ENCODE measurements at places on chromosomes 2 and 18.

- no peak for DNase-seq
These were observed 10.9 kb downstream of the TMEM87B start for GRCh38 chr2:112065966-112066365.

- no peak for DNase-seq
These were observed 24.8 kb downstream of the FBLN7 start for GRCh38 chr2:112162956-112163355.

DNA sequence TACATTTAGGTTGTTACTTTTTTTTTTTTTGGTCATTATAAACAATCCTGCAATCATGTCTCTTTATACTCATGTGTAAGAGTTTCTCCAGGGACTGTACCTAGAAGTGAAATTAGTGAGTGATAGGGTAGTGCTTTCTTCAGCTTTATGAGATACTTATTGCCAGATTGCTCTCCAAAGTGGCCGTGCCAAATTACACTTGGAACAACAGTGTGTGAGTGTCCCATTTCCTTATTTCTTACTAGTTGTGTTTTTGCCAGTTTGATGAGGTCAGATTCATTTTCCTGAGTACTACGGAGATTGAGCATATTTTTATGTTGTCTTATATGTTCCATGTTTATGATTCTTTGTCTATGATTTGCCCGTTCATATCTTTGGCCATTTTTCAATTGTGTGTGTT is 39.2 kb downstream of the GALNT1 start:
- DNase-seq, result no peak

- DNase-seq, result no peak
These were observed 3.9 kb upstream of the TRIB2 start for GRCh38 chr2:12712881-12713280.

DNA sequence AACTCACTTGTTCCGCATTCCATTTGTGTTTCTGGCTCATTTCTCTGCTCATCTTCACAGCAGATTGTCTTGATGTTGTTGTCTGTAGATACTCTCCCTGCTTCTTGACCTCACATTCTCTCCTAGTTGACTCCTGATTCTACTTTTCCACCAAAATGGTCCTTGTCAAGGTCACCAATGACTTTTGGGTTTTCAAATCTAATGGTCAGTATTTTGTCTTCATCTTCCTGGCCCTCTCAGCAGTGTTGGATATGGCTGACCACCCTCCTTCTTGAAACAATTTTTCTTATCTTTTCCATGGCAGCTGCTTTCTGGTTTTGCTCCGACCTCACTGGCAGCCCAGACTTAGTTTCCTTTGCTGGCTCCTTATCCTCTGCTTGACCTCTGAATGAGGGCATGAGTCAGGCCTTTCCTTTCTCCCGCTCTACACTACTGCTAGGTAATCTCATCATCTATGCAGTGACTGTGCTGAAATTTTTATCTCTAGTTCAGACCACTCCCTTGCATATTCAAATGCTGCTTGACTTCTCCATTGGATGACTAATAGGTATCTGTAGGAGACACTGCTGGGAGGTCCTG is 386.6 kb upstream of the SPRED2 start:
- no peak for DNase-seq

DNA sequence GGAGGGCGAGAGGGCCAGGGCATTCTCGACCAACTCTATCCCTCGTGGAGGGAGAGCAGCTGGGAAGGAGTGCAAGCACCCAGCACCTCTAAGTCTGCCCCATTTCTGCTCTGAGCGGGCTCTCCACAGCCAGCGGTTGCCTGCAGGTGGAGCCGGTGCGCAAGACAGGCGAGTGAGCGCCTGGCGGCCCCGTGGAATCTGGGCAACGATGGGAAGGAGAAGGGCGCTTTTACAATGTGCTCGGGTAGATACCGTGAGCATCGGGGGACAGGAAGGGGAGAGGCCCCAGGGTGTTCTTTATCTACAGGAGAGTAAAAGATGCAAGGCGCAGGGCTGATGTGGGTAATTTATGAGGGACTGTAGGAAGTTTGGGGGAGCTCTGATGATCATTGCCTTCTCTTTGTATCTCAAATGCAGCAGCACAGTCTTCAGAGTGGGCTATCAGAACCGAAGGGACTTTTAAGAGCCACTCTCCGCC is 867 bp upstream of the TTL start:
- DNase-seq, result peak; percentile 84

DNA sequence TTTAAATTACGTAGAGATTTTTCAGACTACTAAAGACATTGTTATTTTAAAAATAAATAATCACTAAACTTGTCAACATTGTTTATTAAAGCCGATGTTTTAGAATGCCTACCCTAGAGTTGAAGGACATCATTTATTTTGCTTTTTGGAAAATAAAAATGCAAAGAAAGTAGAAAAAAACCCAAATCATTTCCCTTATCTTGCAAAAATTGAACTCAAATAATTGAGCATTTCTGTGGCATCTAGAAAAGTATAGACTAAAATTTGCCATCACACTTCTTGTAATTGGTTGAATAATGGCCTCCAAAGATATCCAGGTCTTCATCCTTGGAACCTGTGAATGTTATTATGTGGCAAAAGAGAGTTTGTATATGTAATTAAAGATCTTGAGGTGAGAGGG is 9.7 kb upstream of the NEDD4L start:
- DNase-seq, result no peak

- DNase-seq, result no peak
These were observed 82.8 kb downstream of the SMAD2 start for GRCh38 chr18:47847635-47848034.

DNA sequence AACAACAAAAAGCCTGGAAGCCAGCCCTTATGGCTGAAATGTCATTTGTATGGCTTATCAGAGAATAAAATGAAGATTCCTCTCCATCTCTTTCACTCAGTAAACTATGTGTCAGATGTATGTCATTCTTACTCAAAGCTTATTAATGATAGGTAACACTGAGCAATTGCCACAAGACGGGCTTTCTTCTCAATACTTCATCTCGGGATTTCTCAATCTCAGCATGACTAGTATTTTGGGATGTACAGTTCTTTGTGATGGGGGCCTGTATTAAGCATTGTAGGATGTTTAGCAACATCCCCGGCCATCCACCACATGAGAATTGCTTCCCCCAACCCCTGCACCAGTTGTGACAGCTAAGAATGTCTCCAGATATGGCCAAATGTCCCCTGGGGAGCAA is 80.2 kb downstream of the MREG start:
- peak; percentile 72 for DNase-seq

DNA sequence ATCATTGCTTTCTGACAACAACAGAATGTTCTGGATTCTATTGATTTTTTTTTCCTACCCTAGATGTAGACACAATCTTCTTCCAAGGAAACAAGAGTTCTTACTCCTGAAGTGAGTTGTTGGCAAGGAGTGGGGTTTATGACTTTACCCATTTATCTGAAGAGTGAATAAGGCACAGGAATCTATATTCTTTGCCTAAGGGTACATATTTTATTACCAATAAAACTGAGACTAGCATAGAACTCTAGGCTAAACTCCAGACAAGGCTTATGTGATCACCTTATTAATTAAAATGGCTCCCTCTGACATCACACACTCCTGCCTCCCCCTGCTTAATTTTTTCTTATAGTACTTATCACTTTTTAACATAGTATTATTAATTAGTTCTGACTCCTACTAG is 47.6 kb downstream of the C18orf54 start:
- no peak for DNase-seq

GRCh38 chr18:73824671-73825070 is 323.0 kb downstream of the FBXO15 start:
- no peak for DNase-seq

DNA sequence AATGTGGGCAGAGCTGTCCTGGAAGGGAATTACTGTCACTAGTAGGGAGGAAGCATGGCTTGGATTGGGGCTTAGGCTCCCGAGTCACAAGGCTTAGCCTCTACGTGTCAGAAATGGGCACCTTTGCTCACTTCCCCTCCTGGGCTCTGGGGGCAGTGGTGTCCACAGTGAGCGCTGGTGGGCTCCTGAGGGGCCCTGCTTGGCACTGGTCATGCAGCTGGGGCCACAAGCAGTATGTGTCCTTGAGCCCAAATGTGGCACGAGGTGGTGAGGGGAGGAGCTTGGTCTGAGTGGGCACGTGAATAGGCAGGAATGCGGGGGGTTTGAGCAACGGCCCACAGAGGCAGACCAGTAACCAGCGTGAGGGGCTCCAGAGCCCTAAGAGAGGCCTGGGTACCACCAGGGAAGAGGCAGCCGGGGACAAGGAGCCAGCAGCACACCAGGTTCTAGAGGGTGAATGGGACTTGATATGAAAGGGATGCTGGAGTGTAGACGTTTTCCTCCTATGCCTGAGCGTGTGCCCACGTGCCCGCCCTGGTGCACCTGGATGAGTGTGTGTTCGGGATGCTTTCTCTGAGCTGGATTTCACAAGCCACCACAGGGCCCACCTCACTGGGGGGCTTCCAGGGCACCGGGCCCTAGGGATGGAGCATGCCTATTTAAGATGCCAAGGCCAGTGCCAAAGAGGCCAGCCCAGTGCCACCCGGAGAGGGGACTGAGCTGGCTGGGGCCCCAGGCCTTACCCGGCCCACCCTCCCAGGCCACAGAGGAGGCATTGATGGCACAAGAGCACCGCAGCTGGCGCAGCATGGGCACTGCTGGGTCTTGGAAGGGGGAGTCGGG is 22.8 kb upstream of the PTMA start:
- no peak for DNase-seq

DNA sequence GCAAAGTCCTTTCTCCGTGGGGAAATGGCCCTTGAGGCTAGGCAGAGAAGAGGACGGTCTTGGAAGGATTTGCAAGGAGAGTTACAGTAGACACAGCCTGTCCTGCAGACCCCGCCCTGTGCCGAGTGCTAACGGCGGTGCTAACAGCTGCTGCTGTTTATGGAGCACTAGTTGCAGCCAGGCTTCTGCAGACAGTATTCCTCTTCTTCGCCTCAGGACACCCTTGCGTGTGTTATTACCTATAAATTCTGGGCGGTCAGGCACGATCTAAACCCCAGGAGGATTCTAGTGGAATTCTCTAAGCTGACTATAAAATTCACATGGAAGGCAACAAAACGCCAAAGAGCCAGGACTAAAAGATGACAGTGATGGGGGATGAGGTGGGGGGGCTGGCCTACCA is 139.8 kb downstream of the GLI2 start:
- DNase-seq, result no peak

DNA sequence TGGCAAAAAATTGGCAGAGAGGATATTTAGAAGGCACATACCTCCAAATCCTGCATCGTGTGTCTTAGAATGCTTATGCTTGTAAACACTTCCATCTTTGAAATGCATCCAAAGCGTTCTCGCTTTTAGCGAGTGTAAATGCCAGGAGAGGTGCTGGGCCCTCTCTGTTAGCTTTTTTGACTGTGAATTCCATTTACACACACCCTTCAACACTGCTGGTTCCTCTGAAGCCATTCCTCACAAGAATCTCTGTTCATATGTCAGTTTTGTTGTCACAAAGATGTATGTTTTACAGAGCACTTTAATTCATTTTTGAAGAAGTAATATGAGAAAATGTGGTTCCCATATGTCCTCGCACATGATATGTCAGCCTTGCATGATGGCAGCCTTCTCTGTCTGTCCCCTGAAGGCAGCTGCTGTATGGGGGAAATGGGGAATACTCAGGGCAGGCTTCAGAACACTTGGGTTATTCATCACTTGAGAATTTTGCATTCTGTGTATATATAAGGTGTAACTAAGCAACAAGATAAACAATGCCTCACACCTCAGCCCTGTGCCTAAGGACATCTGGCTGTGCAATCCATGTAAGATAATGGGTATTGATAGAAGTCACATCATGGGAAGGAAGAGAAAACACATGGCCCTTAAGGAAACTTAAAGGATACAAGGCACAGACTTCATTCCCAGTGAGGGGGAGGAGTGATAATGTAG is 52.3 kb downstream of the RAB27B start:
- no peak for DNase-seq

GRCh38 chr18:48799724-48800315 is 150.9 kb downstream of the SMAD7 start:
- DNase-seq, result no peak

DNA sequence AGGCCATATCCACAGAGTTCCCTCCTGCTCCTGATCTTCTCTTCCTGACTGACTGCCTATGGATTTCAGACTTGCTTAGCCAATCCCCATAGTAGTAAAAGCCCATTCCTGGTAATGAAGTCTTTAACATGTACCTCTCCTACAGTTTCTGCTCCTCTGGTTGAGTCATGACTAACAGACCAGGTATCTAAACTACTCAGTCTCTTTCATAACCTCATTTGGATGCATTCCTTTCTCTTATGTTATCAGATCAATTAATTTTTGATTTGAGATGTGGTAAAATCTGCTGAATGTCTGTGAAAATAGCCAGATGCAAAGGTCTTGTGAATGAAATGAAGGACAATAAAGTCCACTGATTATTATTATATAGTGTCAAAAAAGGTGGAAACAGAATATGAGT is 198.0 kb downstream of the NBAS start:
- DNase-seq, result no peak

GRCh38 chr2:163734881-163735684 is 725 bp downstream of the FIGN start:
- no peak for DNase-seq

- DNase-seq, result no peak
These were observed 115.2 kb downstream of the ROCK1 start for GRCh38 chr18:20996418-20996817.

GRCh38 chr2:26017464-26018183 is 16.3 kb upstream of the RAB10 start:
- DNase-seq, result no peak

DNA sequence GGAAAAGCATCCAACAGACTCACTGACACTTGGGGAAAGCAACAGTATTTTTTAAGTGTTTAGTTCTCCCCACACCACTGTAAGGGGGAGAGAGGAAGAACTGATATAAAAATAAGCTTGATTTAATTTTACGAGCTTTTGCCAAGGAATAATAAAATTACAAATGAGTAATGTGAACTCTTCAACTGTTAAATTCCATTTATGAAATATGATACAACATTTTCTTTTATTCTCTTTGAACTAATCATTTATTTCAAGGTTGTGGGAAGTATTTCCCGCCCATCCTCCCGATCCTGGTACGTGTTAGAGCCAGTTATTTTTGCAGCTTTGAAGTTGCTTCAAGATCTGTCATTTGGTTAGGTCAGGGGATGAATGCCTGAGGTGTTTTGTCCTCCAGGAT is 35.2 kb downstream of the WDPCP start:
- no peak for DNase-seq

DNA sequence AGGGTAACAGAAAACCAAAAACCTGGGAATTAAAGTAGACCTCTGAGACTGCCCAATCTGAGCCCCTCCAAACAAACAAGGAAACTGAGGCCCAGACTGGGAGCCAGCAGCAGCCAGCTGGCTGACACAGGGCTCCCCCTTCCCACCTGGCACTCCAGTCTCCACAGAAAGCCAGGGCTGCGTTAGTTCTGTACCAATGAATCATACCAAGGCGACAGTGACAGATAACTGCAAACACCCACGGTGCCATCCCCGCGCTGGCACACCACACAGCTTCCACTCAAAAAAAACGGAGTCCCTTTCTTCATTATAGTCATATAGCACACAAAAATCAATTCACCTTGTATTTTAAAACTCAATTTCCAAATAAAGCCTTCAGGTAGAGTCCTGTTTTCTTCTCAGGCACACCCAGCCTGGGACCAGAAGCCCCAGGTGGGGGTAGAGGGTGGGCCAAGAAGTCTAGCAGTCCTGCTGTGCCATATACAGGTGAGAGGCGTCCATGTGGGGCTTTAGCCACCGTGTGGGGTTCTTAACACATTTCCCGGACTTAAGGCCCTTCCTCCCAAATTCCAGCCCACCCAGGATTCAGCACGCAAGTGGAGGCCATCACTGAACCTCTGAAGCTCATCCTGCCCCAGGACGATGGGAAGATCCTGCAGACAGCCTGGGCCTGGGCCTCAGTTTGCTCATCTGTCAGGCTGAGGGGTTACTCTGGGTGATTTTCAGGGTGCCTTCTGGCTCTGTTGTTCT is 1.2 kb downstream of the PER2 start:
- peak; percentile 26 for DNase-seq

Measured in suppressor macrophage treated with lipopolysaccharide for 1 hour (primary cell).